ENCODE measurements at places on chromosomes 2 and 18. TPM values are rescaled to one million over a fixed set of nuclear protein-coding genes. Genes with fewer than 3 reads are reported as not detected.
A peak's percentile ranks its signal among the peaks of the same experiment; 100 is the strongest.

DNA sequence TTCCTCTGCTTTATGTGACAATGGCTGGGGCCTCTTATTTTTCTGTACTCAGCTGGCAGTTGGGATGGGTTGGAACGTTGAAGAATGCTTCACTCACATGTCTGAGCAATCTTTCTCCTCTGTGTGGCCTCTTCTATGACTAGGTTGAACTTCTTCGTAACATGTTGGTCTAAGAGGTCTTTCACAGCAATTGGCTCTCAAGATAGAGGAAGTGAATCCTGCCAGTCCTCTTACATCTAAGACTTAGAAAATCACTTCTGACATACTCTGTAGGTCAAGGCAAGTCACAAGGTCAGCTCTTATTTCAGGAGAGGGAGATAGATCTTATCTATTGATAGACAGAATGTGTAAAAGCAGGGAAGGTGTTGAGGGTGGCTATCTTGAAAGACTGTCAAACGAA lies 174.1 kb downstream of the NYAP2 start:
- no peak for DNase-seq

GRCh38 chr2:23036629-23037028 lies 348.4 kb upstream of the KLHL29 start:
- no peak for DNase-seq

DNA sequence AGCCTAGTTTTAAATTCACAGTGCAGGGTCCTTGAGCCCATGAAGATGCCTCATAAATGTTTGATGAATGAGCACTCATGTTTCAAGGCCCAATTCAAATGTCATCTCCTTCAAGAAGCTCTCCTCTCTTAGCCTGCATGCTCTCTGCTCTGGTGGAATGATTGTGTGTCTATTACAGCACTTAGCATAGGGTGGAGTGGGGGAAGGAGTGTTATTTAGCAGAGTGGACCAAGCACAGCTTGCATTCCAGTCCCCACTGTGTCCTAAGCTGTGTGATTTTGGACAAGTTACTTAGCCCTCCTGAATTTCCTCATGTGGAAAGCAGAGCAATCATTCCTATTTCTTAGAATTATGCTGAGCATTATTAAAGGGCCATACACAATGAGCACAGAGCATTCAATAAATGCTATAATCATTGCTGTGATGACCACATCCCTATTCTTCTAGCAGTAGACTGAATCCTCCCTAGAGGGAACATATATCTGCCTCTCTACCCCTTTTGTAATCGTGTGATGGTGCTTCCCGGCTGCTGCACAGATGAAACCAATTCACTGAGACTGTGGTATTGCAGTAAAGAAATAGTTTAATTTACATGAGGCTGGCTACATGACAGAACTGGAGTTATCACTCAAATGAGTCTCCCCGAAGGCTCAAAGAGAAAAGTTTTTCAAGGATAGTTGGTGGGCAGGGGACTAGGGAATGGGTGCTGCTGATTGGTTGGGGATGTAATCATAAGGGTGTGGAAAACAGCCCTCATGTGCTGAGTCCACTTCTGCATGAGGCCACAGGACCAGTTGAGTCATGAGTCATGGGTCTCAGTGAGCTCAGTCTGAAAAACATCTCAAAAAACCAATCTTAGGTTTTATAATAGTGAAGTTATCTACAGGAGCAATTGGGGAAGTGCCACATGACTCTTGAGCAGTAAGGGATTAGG lies 173.4 kb upstream of the NDUFV2 start:
- no peak for DNase-seq

GRCh38 chr2:172496160-172496608 lies 59.7 kb upstream of the PDK1 start:
- DNase-seq, result no peak

DNA sequence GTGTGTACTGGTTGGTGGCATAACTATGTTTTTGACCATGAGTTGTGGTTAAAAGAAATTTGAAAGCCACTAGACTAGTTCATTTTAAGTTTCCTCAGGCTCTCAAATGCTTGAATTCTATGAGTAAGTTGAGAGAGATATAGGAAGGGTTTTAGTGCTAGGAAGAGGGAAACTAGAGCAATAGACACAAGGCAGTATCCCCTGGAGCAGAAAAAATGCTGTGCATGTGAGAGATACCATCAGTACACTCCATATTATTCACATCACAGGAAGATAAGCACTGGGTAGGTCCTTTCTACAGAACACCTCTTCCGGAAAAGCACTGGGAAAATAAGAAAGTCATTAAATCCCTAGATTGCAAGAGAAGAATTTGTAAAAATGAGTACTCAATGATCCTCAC lies 19.3 kb upstream of the DSG3 start:
- DNase-seq, result no peak

DNA sequence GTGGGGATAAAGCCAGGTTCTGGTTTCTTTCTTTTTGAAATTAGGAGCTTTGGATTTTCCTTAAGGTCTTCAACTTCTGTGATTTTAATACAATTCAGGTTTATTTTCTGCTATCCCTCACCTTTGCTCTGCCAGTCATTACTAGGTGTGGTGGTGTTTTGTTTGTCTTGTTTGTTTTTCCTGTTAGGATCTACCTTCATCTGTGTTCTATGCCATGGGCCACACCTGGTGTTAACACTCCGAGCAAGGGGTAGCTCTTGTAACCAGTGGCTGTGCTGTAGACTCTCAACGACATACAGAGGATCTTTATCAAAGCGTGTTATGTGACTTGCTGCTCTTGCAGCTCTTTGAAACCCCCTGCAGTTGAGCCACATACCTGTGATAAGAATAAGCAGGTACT lies 38.6 kb downstream of the MGAT5 start:
- DNase-seq, result no peak

GRCh38 chr2:226600802-226601201 lies 198.8 kb downstream of the IRS1 start:
- no peak for DNase-seq

SF3B6 gene
- polyA plus RNA-seq, result 65.4 TPM

DNA sequence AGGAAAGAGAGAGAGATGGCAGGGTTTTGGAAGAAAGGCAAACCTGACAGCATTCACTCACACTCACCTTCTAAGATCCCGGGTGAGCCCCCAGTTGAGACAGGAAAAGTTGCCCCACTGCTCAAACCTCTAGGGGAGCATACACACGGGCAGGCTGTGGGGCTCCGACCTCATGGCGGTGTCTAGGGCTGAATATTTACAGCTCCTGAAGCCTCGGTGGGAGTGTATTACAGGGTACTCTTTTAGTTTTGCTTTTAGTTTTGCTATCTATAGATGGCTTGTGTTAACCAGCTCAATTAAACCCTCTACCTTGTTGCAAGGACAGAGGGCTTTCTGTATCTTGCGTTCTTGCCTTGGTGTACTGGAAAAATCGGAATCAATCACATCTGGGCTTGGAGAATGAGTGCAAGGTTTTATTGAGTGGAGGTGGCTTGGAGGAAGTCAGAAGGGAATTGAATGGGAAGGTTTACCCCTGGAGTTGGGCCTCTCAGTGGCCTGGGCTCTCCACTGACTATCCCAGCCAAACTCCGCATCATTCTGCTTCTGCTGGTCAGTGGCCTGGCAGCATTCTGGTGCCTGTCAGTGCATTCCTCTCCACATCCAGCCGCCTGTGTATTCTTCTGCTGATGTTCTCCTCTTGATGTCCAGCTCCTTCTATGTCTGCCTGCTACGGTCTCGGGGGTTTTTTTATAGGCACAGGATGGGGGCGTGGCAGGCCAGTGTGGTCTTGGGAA lies 10.1 kb upstream of the IFIH1 start:
- DNase-seq, result no peak

ABCB11 gene
- polyA plus RNA-seq, result 0.02 TPM

PJVK gene
- 7.1 TPM for polyA plus RNA-seq

DNA sequence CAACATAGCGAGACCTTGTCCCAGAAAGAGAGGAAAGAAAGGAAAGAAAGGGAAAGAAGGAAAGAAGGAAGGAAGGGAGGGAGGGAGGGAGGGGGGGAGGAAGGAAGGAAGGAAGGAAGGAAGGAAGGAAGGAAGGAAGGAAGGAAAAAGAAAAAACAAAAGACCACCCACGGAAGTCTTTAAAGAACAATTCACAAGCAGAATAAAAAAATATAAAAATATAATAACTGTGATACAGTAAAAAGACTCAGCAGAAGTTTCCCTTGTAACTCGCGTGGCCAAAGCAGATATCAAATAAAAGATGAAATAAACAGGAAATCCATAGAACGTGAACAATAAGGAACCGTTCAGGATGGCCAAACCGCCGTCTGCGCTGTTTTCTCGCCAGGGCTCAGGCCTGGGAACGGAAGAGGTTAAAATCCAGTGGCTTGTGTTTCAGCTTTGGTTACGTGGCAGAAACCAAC lies 1.2 kb upstream of the SLC1A4 start:
- DNase-seq, result no peak

DNA sequence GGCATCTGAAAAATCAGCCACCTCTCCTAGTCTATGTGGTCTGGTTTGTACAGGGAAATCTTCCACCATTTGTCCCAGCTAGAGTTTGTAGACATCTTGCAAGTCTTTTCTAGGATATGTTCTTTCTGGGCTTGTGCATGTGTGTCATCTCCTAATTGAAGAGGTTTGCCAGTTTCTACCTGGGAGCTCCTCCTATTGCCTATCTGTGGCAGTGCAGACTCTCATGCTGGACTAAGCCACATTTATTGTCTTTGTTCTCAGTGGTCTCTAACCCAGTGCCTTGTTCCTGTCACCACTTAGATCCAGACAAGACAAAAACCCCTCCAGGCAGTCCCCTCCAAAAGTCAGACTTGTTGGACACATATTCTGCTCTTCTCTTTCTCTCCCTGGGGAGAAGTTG lies 72.0 kb upstream of the MRPS9 start:
- no peak for DNase-seq

WIPF1 gene
- 4.7 TPM for polyA plus RNA-seq

GRCh38 chr2:70966681-70967080 lies 11.7 kb upstream of the ANKRD53 start:
- DNase-seq, result peak; percentile 1

GRCh38 chr18:47448956-47449355 lies 197.5 kb upstream of the SKOR2 start:
- DNase-seq, result no peak

DNA sequence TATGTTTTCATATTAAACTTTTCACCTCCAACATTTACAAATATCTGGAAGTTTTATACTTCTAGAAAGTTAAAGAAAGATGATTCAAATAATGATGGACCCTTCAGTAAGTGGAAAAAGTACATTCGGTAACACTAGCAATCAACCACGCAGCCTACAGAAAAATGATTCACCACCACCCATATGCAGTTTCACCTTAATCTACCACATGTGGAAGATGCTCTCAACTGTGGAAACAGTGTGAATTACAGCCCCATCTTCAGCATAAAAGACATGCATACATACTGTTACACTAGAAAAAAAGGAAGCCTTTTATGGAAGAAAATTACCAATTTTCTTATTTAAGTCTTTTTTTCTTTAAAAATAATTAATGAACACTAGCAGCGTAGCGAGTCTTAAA lies 1.1 kb downstream of the SLC38A11 start:
- no peak for DNase-seq

SERPINB4 gene
- polyA plus RNA-seq, result not detected

GRCh38 chr18:34942276-34942675 lies 98.9 kb upstream of the MAPRE2 start:
- no peak for DNase-seq

SPOPL gene
- polyA plus RNA-seq, result 5.7 TPM

DNA sequence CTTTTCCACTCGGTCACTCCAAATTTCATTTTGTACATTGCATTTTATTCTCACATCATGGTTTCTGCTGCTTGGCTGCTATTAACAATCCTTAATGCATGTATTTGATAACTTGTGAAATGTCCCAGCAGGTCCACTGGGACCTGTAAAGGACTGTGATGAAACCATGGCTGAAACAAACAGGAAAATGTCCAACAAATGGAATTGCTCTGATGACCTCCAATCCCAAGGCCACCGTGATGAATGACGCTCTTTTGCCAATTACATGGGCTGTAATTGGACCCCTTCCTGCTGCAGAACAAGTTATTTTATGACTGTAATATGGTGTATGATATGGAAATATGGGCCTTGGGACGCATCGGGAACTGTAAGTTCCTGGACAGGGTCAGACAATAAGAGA lies 224.2 kb upstream of the CXCR4 start:
- DNase-seq, result no peak

DNA sequence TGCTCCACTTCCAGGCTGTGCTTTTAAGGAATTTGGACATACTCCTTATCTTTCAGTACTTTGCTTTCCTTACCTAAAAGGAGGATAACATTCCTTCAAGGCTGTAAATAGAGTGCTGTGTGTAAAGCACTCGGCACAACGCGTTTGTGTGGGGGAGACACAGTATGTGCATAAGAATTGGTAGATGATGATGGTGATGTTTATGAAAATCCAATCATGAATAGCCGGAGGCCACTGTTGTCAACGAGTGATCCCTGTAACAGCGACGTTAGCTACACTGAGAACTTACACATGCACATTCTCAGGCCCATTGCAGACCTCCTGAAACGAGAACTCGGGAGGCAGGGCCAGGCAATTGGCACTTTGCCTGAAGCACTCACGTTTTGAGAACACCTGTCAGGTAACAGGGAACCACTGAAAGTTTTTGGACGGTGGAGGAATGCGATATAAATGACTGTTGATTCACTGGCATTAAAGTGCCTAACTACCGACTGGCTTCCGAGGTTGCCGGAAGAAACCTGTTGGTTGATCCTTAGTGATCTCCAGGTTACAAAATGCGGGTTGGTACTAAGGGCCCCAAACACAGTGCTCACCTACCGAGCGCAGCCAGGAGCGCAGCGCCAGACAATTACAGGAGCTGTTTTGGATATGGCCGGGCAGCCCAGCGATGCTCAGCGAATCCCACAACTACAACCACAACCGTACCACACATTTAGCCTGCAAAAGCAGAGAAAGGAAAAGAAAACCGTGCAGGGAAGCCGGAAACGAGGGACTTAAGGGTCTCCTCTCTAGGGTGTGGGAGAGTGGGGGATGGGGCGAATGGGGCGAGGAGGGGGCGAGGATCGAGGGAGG lies 1.0 kb upstream of the MAP4K4 start:
- peak; percentile 61 for DNase-seq

DNA sequence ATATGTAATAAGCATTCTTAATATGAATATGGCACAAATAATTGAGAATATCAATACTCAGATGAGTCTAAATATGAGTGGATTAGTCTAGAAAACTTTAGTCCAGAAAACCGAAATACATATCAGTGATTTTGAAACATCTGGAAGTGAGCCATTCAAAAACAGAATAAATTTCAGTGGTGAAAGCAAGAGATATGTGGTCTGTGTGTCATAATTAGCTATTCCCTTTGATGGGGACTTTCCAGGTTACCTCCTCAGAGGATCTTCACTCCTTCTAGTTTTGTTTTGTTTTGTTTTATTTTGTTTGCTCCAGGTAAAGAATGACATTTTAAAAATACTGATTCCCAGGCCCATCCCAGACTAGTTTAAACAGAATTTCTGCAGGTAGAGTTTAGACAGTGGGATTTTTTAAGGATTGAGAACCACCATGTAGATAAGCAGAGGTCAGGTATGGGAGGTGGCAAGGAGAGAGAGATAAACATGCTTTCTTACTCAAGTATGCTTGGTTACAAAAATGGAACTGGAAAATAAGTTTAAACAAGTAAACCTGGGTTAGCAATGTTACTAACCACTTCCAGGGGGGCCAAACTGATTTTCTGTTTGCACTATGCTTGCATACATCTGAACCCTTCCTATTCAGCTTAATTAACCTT lies 70.7 kb downstream of the NABP1 start:
- no peak for DNase-seq
